ENCODE measurements at places on chromosomes 13 and 19.
A peak's percentile ranks its signal among the peaks of the same experiment; 100 is the strongest.

GRCh38 chr19:29442910-29443309 is 82.9 kb upstream of the VSTM2B start:
- no peak for DNase-seq

GRCh38 chr13:33997574-33997973 is 179.6 kb downstream of the RFC3 start:
- DNase-seq, result no peak

GRCh38 chr13:34124666-34125306 is 306.8 kb downstream of the RFC3 start:
- no peak for DNase-seq

DNA sequence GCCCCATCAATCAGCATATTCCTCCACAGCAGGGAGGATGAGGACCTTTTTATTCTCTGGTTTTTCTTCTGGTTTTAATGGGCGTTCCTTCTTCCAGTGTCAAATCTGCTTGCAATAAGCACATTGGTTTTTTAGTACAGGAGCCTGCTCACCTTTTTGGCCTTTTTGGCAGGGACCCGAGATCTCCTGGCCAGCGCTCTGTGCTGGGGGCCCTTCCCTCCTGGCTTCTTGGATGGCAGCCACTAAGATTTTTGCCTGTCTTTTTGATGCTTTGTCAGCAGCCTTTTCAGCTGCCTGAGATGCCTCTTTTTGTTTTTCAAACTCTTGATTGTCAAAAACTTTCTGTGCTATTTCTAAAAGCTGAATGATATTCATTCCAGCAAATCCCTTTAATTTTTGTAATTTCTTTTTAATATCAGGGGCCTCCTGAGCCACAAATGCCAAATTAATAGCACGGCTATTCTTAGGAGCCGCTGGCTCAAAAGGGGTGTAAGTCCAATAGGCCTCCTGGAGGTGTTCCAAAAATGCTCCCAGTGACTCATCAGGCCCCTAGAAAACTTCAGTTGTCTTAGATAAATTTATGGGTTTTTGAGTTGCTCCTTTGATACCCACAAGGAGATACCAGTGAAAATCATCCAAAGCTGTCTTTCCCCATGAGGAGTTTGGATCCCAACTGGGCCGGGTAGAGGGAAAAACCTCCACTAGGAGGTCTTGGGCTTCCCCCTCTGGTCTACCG is 73.0 kb downstream of the ZNF100 start:
- no peak for DNase-seq

- no peak for DNase-seq
Observed at GRCh38 chr13:31686670-31687425, 52.5 kb upstream of the RXFP2 start.

GRCh38 chr13:98880677-98881076 is 97.2 kb downstream of the DOCK9 start:
- no peak for DNase-seq

DNA sequence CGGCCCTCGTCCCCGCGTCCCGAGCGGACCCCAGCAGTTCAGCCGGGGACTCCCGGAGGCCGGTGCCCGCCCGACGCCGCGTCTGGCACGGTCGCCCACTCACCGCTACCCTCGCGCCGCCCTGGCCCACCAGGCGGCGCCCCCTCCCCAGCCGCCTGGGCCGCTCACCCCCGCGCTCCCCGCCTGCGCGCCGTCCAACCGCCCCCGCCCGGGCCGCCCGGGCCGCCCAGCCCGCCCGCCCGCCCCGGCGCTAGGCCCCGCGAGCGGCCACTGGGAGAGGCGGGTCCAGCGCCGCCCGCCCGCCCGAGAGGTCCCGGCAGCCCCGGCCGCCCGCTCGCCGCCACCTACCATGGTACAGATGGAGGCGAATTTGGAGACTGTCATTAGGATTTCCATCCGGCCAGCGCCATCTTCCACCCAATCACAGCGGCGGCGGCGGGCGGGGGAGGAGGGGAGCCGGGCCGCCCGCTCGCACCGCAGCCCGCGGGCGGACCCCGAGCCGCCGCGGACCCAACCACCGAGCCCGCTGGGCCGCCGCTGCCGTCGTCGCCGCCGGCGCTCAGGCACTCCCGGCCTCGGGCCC is at the start of gene USP12:
USP12 (minus strand) TSS at position 568 of the 583 bp plus-strand sequence; CDS start at position 396, 172 bp downstream.
- DNase-seq, result peak; percentile 60

All from activated CD4-positive, alpha-beta T cell treated with anti-CD3 and anti-CD28 coated beads for 4 hours (primary cell).